Smooth muscle cell of bladder (primary cell): ENCODE measurements at places on chromosomes 3 and 15. TPM values are rescaled to one million over a fixed set of nuclear protein-coding genes. Genes with fewer than 3 reads are reported as not detected.

Gene MST1R
- 0.14 and 0.55 TPM in 2 replicates for total RNA-seq

Gene AZI2
- total RNA-seq, result 193 and 208 TPM in 2 replicates

Gene GABRR3
- total RNA-seq, result 0.09 and 0.14 TPM in 2 replicates

Gene CHL1
- total RNA-seq, result 2.6 and 4.0 TPM in 2 replicates

Gene AGBL1
- total RNA-seq, result not detected in 2 replicates

Gene CD86
- not detected in 2 replicates for total RNA-seq

Gene SLC12A1
- total RNA-seq, result not detected in 2 replicates

Gene KLF15
- total RNA-seq, result 3.1 and 3.6 TPM in 2 replicates

Gene USP4
- total RNA-seq, result 17.8 and 21.7 TPM in 2 replicates

Gene ADAMTSL3
- total RNA-seq, result 0.14 and 0.18 TPM in 2 replicates

Gene LRRN1
- not detected in 2 replicates for total RNA-seq

Gene CISH
- 0.57 and 1.3 TPM in 2 replicates for total RNA-seq

Gene GRK7
- 0.09 TPM in 1 of 2 replicates, not detected in the other for total RNA-seq

Gene GPR27
- total RNA-seq, result not detected in 2 replicates
